ENCODE measurements at places on chromosomes 12 and 14. TPM values are rescaled to one million over a fixed set of nuclear protein-coding genes. Genes with fewer than 3 reads are reported as not detected.

GRCh38 chr12:105192624-105193225 lies 43.2 kb downstream of the APPL2 start:
- no peak for DNase-seq
- H3K4me1 ChIP-seq: no peaks in the 10 kb centered on the region
- H3K27ac ChIP-seq: no peak overlapping the region
- no peaks in the 10 kb centered on the region for H3K27me3 ChIP-seq
- H3K4me3 ChIP-seq: no peak overlapping the region

- no peak for DNase-seq
- no peak overlapping the region for H3K27ac ChIP-seq
- no peaks in the 10 kb centered on the region for H3K36me3 ChIP-seq
- H3K27me3 ChIP-seq: no peaks in the 10 kb centered on the region
Observed at GRCh38 chr12:27838543-27839185, 58.6 kb upstream of the MANSC4 start.

DNA sequence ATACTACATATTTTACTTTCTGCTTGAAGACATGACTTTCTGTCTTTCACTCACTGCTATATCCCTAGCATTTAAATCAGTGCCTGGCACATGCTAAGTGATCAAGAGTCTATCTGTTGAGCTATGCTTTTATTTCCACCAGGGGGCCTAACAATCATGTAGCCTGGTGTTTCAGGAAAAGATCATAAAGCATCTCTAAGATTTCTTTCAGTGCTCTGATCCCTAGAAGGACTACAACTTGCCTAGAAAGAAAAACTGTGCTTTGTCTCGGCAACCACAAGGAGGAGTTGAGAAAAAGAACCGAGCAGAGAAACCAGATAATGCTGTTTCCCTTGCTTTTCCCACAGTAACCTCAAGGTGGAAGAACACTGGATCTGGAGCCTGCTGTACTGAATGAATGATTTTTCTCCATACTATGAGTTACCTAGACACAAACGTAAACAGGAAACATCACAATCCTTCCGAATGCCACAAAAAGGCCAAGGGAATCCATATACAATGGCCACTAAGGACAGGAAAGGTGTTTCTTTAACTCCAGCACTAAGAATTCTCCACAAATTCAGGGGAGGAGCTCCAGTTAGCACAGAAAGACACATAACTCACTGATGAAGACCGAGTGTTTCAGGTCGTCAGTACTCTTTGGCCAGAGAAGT lies 1.2 kb downstream of the CRY1 start:
- DNase-seq: peak; percentile 72
- H3K4me1 ChIP-seq: peaks cover 21% of the 10 kb centered on the region
- H3K27ac ChIP-seq: peak overlapping the region; percentile 94
- H3K36me3 ChIP-seq: no peaks in the 10 kb centered on the region
- H3K27me3 ChIP-seq: no peaks in the 10 kb centered on the region

DNA sequence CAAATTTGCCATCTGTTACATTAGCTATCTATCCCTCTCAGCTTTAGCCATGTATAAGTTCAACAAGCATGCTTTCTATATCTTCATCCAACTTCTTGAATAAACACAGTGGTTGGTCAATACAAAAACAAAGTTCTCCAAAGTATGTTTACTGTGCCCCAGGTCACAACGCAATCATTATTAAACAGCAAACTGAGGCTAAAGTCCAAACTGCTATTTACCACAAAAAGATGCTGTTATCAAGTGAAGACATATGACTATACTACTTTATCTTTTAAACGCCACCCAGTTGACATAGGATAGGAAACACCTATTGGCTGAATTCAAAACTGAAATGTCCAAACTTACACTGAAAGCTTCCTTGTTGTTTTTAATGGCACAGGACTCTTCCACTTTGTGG lies 11.7 kb downstream of the ZCCHC8 start:
- H3K27ac ChIP-seq: no peak overlapping the region
- no peak for DNase-seq
- no peaks in the 10 kb centered on the region for H3K27me3 ChIP-seq
- H3K4me1 ChIP-seq: no peaks in the 10 kb centered on the region
- H3K36me3 ChIP-seq: peaks cover 16% of the 10 kb centered on the region
- no peak overlapping the region for H3K4me3 ChIP-seq

- peaks cover 18% of the 10 kb centered on the region for H3K4me1 ChIP-seq
- no peak overlapping the region for H3K4me3 ChIP-seq
- H3K27me3 ChIP-seq: no peaks in the 10 kb centered on the region
- no peaks in the 10 kb centered on the region for H3K36me3 ChIP-seq
- peak; percentile 50 for DNase-seq
Observed at GRCh38 chr12:59080101-59080500, 159.8 kb upstream of the LRIG3 start.

DNA sequence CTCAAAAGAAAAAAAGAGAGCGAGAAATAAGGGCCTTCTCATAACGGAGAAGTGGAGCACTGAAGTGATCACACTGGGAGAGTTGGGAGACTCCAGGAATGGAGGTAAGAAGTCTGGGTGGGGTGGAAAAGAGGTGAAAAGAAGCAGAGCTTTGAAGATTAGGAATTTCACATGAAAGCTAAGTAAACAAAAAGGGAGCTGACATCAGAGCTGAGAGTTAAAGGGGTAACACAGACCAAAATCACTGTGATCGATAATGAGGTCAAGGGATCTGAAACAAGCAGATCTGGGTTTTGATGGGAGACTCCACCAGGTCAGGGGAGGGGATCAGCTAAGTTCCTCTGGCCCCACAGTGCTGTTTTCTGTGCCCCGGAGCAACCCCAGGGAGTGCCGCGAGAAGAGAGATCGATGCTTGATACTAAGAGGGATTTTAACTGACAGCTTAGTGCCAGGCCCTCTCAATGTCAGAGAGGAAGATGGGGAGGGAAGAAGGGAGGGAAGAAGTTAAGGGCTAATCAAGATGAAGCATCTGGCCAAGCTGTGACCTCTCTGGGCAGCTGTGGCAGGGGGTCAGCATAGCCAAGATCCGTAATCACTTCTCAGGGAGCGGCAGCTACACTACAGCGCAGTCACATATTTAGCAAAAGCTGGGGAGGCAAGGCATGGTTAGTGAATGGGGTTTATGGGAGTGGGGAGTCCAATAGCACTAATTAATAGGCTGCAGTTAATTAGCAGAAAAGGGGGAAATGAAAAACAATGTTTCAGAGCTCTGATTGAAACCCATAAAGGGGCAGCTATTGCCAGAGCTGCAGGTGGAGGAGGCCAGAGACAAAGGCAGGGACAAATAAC lies 8.0 kb downstream of the AQP6 start:
- peaks cover 5% of the 10 kb centered on the region for H3K4me1 ChIP-seq
- H3K4me3 ChIP-seq: no peak overlapping the region
- no peak overlapping the region for H3K27ac ChIP-seq

GARIN6 gene
- not detected for total RNA-seq

PLEKHD1 gene
- total RNA-seq: under 0.01 TPM

RARG gene
- 11.7 TPM for total RNA-seq

VRTN gene
- total RNA-seq: not detected

SIX1 gene
- total RNA-seq: 0.33 TPM
